ENCODE measurements at places on chromosomes 16 and 17. TPM values are rescaled to one million over a fixed set of nuclear protein-coding genes. Genes with fewer than 3 reads are reported as not detected.

DECR2 gene
- 2.5 TPM for polyA plus RNA-seq

ZSCAN10 gene
- not detected for polyA plus RNA-seq

C1QL1 gene
- not detected for polyA plus RNA-seq

TEDC2 gene
- 0.41 TPM for polyA plus RNA-seq

SMG1 gene
- polyA plus RNA-seq, result 11.9 TPM

KRT31 gene
- polyA plus RNA-seq, result not detected

GNAO1 gene
- polyA plus RNA-seq, result not detected

ALOX12B gene
- 0.67 TPM for polyA plus RNA-seq

CRYM gene
- not detected for polyA plus RNA-seq

TP53TG3D gene
- 0.32 TPM for polyA plus RNA-seq

CLDN6 gene
- not detected for polyA plus RNA-seq

DNAH17 gene
- 3.4 TPM for polyA plus RNA-seq

NACA2 gene
- polyA plus RNA-seq, result not detected

GLP2R gene
- polyA plus RNA-seq, result not detected

MT1G gene
- not detected for polyA plus RNA-seq

FBXW10 gene
- not detected for polyA plus RNA-seq

EFNB3 gene
- polyA plus RNA-seq, result not detected

ACSM2A gene
- not detected for polyA plus RNA-seq

GAS2L2 gene
- polyA plus RNA-seq, result not detected

All from CD4-positive, CD25-positive, alpha-beta regulatory T cell (primary cell).